ENCODE measurements at places on chromosomes 16 and 17.

- DNase-seq: no peak
These were observed 7.8 kb downstream of the VPS4A start for GRCh38 chr16:69318911-69319289.

- no peak for DNase-seq
These were observed 71.6 kb downstream of the MYO1D start for GRCh38 chr17:32805029-32805976.

- DNase-seq: no peak
These were observed 49.7 kb upstream of the WSCD1 start for GRCh38 chr17:6020376-6021010.

DNA sequence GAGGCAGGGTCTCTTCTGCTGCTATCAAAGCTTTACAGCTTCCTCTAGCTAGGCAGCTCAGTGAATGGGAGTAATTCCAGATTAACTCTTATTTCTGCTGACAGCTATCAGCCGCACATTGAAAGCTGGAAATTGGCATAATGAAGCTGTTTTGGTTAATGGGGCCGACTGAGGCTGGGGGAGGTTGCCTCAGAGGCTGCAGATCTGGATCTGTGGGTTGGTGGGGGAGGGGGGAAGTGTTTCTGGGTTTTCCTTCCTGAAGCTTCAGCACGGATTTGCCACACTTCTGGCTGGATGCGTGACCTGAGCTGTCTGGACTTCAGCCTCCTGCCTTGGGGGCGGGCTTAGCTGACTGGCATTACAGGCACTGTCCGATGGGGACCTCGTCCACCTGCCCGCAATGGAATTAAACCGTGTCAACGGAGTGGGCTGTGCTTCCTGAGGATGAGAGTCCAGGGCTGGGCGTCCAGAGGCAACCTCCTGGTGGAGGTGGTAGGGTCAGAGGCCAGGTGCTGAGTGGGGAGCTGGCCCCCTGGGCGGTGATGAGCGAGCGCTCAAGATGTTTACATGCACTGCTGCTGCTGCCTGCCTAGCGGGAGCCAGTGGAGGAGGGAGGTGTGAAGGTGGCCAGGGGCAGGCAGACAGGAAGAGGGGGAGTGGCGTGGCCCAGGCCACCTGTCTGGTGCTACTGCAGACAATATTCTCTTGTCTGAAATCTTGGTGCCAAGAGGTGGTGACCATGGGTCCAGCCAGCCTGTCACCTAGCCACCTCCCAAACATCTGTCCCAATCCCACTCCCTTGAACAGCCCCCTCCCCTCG lies 6.7 kb upstream of the ABCC3 start:
- no peak for DNase-seq

GRCh38 chr17:40122999-40123810 lies 1.4 kb downstream of the MSL1 start:
- DNase-seq: no peak

All from activated CD4-positive, CD25-positive, alpha-beta regulatory T cell treated with anti-CD3 and anti-CD28 coated beads, Interleukin-2, amount 50 U/mL, for 16 hours (primary cell).